Progenitor cell of endocrine pancreas (in vitro differentiated cells): ENCODE measurements at places on chromosomes 16 and 17. TPM values are rescaled to one million over a fixed set of nuclear protein-coding genes. Genes with fewer than 3 reads are reported as not detected.

DNA sequence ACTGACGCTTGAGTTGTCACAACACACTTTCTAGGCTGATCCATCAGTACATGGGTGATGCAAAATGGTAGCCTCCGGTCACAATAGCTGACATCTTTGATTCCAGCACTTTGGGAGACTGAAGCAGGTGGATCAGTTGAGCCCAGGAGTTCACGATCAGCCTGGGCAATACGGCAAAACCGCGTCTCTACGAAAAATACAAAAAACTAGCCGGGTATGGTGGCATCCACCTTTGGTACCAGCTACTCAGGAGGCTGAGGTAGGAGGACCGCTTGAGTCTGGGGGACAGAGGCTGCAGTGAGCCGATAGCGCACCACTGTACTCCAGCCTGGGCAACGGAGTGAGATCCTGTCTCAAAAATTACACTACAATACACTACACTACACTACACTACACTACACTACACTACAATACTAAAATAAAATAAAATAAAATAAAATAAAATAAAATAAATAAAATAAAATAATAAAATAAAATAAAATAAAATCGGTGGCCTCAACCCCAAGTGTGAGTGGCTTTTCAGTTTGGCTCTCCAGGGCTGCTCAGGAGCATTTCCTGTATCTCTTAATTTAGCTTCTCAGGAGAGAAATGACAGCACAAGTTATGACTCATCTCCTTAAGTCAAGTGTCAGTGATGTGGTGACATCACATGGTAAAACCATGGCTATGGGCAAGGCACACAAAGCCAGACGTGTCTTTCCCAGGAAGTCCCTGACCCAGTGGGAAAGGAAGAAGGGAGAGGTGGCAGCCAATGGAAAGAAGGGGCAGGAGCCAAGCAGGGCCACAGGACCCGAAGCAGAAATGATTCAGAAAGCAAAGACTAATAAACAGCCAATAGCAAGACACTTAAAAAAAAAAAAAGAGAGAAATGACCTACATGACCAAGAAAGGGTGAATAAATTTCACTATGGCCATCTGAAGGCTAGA, 75.3 kb upstream of the TBC1D3K start:
- peaks cover 2% of the 10 kb centered on the region for H3K4me1 ChIP-seq
- no peaks in the 10 kb centered on the region for H3K36me3 ChIP-seq
- H3K27me3 ChIP-seq = peaks cover 13% of the 10 kb centered on the region
- H3K4me3 ChIP-seq = no peak overlapping the region

GRCh38 chr17:59466946-59467801, 98.2 kb upstream of the DHX40 start:
- H3K4me1 ChIP-seq = peaks cover 7% of the 10 kb centered on the region
- no peaks in the 10 kb centered on the region for H3K27me3 ChIP-seq
- H3K27ac ChIP-seq = peak overlapping the region; percentile 37
- no peak for DNase-seq
- no peaks in the 10 kb centered on the region for H3K36me3 ChIP-seq

- DNase-seq = no peak
- H3K27ac ChIP-seq = peak overlapping the region; percentile 99
- peaks cover 2% of the 10 kb centered on the region for H3K36me3 ChIP-seq
- H3K4me1 ChIP-seq = peaks cover 43% of the 10 kb centered on the region
Measured at GRCh38 chr16:31874366-31875111, 932 bp downstream of the ZNF267 start.

DNA sequence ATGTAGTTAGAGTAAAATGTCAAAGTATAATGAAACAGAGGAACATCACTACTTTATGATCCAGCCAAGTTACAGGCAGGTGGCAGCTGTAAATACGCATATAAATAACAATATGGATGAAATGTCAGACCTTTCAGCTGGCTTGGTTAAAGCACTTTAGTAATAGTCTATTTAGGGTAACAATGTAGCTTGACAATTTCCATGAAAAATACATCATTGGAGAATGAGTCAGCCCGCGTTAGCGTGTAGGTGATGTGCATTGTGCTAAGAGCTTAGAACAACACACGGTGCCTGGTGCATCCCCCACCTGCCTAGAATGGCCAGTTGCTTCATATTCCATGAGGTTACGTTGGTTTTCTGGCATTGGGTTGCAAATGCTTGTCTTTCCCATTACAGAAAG, 119.4 kb downstream of the RBFOX1 start:
- no peak for DNase-seq
- H3K27ac ChIP-seq = no peak overlapping the region
- no peak overlapping the region for H3K4me3 ChIP-seq
- H3K27me3 ChIP-seq = peaks cover 5% of the 10 kb centered on the region
- H3K36me3 ChIP-seq = no peaks in the 10 kb centered on the region

DNA sequence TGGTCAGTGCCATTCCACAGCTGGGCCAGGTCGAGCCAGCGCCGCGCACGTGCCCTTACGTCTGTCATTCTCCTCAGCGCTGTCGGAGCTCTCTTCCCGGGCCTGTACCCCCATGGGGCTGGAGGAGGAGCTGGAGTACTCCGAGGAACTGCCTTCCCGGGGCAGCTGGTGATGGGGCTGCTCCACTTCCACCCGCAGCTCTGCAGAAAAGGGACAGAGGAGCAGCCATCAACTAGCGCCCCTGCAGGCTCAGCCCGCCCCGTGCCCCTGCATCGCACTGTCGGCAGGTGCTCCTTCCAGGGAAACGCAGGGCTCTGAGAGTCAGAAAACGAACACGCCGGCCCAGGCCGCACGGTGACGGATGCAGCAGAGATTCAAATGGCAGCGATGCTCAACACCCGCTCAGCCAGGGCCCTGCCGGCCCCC, 20.9 kb downstream of the MAP1LC3B start:
- no peak overlapping the region for H3K27ac ChIP-seq
- H3K36me3 ChIP-seq = peaks cover 25% of the 10 kb centered on the region
- no peaks in the 10 kb centered on the region for H3K27me3 ChIP-seq
- DNase-seq = no peak
- H3K4me3 ChIP-seq = no peak overlapping the region

- H3K4me1 ChIP-seq = peaks cover 2% of the 10 kb centered on the region
- no peaks in the 10 kb centered on the region for H3K27me3 ChIP-seq
- H3K4me3 ChIP-seq = no peak overlapping the region
- DNase-seq = no peak
- H3K27ac ChIP-seq = no peak overlapping the region
Measured at GRCh38 chr16:79213214-79213613, 387.3 kb downstream of the MAF start.

DNA sequence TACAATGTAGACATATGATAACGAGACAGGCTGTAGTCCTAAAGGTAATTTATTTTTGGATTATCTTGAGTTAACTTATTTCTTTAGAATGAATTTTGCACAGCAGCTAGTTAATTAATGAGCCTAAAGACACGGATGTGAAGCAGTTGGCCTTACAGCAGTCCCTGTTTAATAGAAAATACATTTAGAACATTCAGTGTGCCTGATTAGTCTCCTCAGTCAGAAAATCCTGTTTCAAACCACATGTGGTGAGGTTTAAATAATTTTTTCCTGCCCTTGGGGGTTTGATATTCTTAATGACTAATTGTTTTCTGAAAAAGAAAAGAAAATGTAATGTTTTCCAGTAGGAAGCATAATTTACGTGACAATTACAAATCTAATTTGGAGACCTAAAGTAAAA, 494.2 kb upstream of the CDH8 start:
- no peaks in the 10 kb centered on the region for H3K27me3 ChIP-seq
- H3K27ac ChIP-seq = no peak overlapping the region
- peaks cover 4% of the 10 kb centered on the region for H3K4me1 ChIP-seq
- no peak overlapping the region for H3K4me3 ChIP-seq
- no peaks in the 10 kb centered on the region for H3K36me3 ChIP-seq

- H3K4me1 ChIP-seq = peaks cover 46% of the 10 kb centered on the region
- peaks cover 51% of the 10 kb centered on the region for H3K27me3 ChIP-seq
- no peaks in the 10 kb centered on the region for H3K36me3 ChIP-seq
Measured at GRCh38 chr17:48563385-48563838, 14.7 kb downstream of the HOXB4 start.

- DNase-seq = no peak
- no peaks in the 10 kb centered on the region for H3K4me1 ChIP-seq
- H3K4me3 ChIP-seq = no peak overlapping the region
- H3K27ac ChIP-seq = no peak overlapping the region
- no peaks in the 10 kb centered on the region for H3K27me3 ChIP-seq
- no peaks in the 10 kb centered on the region for H3K36me3 ChIP-seq
Measured at GRCh38 chr16:9874219-9874618, 308.0 kb downstream of the GRIN2A start.

DNA sequence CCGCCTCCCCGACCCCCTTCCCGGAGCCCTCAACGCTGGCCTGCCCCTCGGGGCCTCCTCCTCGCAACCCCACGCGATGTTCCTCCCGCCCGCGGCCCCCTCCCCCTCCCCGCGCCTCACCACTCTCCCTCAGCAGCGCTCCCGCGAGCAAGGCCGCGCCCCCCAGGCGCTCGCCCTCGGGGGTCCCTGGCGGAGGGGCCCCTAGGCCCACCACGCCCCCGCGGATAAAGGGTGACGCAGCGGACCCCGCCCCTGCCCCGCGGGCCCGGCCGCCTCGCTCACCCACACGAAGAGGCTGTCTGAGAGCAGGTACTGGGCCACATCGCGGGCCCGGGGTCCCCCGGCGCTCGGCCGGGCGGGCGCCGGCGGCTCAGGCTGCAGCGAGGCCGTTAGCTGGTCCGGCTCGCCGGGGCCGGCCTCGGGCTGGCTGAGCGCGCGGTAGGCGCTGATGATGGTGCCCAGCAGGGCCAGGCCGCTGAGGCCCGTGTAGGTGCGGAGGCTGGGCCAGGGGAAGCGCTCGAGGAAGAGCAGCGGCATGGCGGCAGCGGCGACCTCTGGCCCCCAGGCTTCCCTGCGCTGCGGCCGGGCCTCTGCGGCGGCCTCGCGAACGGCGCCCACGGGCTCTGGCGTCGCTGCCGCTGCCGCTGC, 430 bp downstream of the AMFR start:
- peak; percentile 53 for DNase-seq
- no peaks in the 10 kb centered on the region for H3K27me3 ChIP-seq
- H3K27ac ChIP-seq = peak overlapping the region; percentile 95

GRCh38 chr17:72529386-72529785, 408.6 kb downstream of the SOX9 start:
- H3K27me3 ChIP-seq = no peaks in the 10 kb centered on the region
- H3K27ac ChIP-seq = no peak overlapping the region
- peaks cover 3% of the 10 kb centered on the region for H3K36me3 ChIP-seq
- no peak for DNase-seq
- peaks cover 31% of the 10 kb centered on the region for H3K4me1 ChIP-seq

- DNase-seq = no peak
- H3K36me3 ChIP-seq = no peaks in the 10 kb centered on the region
- H3K4me3 ChIP-seq = no peak overlapping the region
- no peaks in the 10 kb centered on the region for H3K4me1 ChIP-seq
- H3K27ac ChIP-seq = no peak overlapping the region
- no peaks in the 10 kb centered on the region for H3K27me3 ChIP-seq
Measured at GRCh38 chr16:88746506-88746905, 38.5 kb downstream of the PIEZO1 start.

GRCh38 chr17:19768046-19768782, 20.1 kb upstream of the ALDH3A1 start:
- peaks cover 1% of the 10 kb centered on the region for H3K36me3 ChIP-seq
- peaks cover 2% of the 10 kb centered on the region for H3K4me1 ChIP-seq
- H3K27ac ChIP-seq = no peak overlapping the region
- peaks cover 2% of the 10 kb centered on the region for H3K27me3 ChIP-seq

- H3K4me1 ChIP-seq = peaks cover 2% of the 10 kb centered on the region
- H3K27me3 ChIP-seq = no peaks in the 10 kb centered on the region
- no peak for DNase-seq
- peak overlapping the region; percentile 81 for H3K27ac ChIP-seq
Measured at GRCh38 chr17:67980456-67980855, 15.8 kb downstream of the C17orf58 start.

DNA sequence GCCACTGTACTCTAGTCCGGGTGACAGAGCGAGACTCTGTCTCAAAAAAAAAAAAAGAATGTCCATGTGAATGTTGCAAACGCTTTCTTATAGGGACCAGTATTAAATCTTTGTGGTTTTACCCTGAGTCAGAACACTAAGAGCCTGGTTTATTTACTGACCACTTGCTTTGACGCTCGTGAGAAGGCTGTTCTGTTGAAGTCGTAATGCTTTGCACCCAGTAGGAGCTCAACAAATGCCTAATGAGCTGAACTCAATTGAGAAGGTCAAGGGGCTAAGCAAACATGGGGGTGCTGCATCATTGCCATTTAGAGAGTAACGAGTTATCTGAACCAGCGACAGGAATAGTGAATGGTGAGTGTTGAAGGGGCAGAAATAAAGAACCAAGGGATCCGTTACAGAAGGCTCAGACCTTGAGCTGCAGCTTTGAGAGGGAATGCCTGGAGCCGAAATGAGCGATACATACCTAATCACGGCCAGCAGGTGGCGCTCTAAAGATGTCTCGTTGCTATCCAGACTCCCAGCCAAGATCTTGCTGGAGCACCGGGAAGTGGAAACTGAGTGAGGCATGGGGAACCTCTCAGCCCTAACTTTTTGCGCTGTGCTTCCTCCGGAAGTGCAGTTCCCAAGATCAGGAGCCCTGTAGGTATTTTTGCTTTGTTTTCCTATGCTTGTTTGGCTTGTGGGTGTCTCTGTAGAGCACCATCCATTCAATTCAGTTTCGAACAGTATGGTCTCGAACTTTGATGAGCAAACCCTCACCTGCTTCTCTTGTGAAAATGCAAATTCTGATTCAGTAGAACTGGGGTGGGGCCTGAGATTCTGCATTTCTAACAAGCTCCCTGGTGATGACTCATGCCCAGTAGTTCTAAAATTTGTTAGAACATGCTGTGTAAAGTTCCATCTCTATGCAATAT, 12.6 kb upstream of the RNF222 start:
- DNase-seq = peak; percentile 77
- no peak overlapping the region for H3K27ac ChIP-seq
- H3K4me3 ChIP-seq = no peak overlapping the region
- no peaks in the 10 kb centered on the region for H3K36me3 ChIP-seq
- H3K27me3 ChIP-seq = peaks cover 8% of the 10 kb centered on the region

DNA sequence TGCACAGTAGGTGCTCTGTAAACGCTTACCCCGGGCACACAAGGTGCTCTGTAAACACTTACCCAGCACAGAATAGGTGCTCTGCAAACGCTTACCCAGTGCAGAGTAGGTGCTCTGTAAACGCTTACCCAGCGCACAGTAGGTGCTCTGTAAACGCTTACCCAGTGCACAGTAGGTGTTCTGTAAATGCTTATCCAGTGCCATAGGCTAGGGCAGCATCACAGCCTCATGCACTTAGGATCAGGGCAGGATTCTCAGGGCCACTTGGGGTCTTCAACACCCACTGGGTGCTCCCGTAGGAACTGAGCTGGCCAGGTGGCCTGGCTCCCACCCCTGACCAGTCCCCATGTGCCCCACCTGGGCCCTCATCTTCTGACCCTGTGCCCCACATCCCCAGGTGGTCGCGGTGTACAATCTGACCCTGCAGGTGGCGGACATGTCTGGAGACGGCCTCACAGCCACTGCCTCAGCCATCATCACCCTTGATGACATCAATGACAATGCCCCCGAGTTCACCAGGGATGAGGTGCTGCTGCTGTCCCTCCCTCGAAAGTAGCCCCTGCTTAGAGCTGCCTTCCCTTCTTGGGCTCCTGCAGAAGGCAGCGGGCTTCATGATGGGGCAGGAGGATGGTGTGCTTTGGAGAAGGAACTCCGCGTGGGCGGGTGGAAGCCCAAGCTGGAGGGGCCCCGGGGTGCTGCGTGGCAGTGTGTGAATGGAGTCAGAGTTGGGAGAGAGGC, 13.1 kb downstream of the SLC22A31 start:
- peak overlapping the region; percentile 93 for H3K27ac ChIP-seq
- DNase-seq = peak; percentile 33
- peaks cover 38% of the 10 kb centered on the region for H3K27me3 ChIP-seq
- no peaks in the 10 kb centered on the region for H3K4me1 ChIP-seq
- H3K36me3 ChIP-seq = no peaks in the 10 kb centered on the region

CASKIN1 gene
- total RNA-seq = 12.7 and 13.1 TPM in 2 replicates

PIRT gene
- total RNA-seq = not detected in 2 replicates

ACSM3 gene
- total RNA-seq = 119 and 131 TPM in 2 replicates

SCNN1G gene
- 1.2 and 1.5 TPM in 2 replicates for total RNA-seq

TRPV2 gene
- total RNA-seq = 1.3 and 2.1 TPM in 2 replicates

KRTAP16-1 gene
- not detected in 2 replicates for total RNA-seq

CCT6B gene
- total RNA-seq = 1.6 and 1.7 TPM in 2 replicates
